Erythroblast (primary cell): ENCODE measurements at places on chromosomes 7 and 10.

GRCh38 chr7:68216051-68216450 lies 1219.4 kb downstream of the TYW1 start:
- DNase-seq, result no peak

GRCh38 chr7:132491391-132491945 lies 84.8 kb downstream of the PLXNA4 start:
- no peak for DNase-seq

GRCh38 chr10:119242186-119242585 lies 34.8 kb downstream of the GRK5 start:
- DNase-seq, result no peak

DNA sequence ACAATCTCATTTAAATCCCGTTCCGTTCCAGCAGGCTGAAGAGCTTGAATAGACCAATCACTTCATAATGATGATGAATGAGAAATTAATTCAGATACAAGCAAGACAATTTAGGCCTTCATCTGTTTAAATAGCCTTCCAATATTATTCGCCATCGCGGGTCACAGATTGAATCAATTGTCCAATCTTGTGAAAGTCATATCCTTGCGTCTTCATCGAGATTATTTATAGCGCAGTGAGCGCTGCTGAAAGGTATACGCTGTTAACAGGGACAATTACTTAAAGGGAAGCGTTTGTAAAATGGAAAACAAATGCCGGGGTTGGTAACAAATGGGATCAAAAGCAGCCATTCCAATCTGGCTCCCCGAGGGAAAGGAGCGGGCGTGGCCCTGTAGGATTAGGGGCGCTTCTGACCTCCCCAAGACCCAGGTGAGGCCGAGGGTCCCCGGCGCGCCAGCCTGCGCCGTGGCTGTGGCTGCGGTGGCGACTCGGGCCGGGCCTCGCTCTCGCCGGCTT lies 8.6 kb downstream of the EVX1 start:
- DNase-seq, result no peak

DNA sequence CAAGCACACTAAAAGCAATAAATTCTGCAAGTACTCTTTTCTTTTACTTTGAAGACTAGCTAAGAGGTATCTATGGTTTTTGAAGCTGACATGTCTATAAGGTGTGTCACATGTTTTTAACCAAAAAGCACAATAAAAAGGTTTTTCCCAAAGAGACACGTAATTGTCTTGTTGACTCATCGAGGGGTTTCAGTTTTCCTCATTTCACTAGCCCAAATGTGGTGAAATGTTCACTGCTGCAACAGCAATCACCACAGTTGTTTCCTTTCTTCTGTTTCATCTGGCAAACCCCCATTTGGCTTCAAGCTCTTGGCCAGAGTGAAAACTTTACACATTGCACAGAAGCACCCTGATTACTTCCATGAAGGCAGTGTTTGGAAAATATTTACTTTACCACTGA lies 3.8 kb upstream of the HOXA4 start:
- DNase-seq, result no peak

- DNase-seq, result no peak
These were observed 61.5 kb upstream of the FERD3L start for GRCh38 chr7:19206721-19207120.

- DNase-seq, result no peak
These were observed 248.7 kb upstream of the NPVF start for GRCh38 chr7:25476863-25477499.

GRCh38 chr7:3650844-3651243 lies 349.8 kb downstream of the SDK1 start:
- DNase-seq, result no peak
